ENCODE measurements at places on chromosomes 5 and 9.

DNA sequence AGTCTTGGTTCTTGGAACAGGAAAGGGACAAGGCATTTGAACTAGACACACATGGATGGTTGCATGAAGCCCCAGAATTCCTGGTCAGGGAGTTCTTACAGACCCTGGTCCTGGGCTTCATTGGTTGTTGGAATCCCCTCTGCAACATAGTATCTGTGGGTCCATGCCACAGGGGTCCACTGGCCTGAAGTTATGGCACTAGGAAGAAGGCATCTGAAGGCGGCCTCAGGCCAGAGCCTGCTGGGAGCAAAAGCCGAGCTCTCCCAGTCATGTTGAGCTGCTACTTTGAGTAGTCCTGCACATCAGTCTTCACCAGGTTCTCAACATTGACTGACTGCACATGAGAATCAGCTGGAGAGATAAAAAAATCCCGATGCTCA is 71.1 kb upstream of the PITX1 start:
- DNase-seq = no peak

DNA sequence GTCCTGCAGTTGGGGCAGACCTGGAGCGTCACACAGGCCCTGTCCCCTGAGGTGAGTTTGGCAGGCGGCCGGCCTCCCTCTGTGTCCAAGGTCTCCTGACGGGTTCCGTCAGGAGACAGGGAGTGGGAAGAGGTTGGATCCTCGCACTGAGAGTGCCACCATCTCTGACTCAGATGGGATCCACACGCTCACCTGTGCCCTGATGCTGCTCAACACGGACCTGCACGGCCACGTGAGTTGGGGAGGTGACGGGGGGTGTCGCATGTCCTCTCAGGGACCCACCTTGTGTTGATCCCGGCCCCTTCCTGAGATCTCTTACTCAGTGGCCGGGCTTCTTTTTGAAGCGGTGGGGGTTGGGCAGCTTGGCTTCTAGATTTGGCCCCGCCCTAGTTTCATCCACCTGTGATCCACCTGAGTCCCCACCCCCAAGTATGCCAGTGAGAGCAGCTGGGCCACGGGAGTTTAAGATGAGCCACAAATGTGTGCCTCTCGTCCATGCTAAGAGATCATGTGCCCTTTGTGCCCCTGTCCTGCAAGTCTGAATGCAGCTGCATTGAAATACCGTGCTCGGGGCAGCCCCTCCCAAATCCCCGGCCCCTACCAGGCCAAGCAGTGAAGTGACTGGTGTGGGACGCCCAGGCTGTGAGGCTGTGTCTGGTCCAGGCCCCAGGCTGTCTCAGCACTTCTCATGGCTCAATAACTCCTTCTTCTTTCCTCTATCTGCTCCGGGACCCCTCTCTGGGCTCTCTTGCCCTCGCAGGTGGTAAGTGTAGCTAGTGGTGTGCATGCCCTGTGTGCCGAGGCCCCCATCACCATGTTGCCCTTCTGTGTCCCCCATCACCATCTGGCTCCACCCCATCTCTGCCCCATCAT is 27.2 kb downstream of the PSD2 start:
- DNase-seq = no peak

DNA sequence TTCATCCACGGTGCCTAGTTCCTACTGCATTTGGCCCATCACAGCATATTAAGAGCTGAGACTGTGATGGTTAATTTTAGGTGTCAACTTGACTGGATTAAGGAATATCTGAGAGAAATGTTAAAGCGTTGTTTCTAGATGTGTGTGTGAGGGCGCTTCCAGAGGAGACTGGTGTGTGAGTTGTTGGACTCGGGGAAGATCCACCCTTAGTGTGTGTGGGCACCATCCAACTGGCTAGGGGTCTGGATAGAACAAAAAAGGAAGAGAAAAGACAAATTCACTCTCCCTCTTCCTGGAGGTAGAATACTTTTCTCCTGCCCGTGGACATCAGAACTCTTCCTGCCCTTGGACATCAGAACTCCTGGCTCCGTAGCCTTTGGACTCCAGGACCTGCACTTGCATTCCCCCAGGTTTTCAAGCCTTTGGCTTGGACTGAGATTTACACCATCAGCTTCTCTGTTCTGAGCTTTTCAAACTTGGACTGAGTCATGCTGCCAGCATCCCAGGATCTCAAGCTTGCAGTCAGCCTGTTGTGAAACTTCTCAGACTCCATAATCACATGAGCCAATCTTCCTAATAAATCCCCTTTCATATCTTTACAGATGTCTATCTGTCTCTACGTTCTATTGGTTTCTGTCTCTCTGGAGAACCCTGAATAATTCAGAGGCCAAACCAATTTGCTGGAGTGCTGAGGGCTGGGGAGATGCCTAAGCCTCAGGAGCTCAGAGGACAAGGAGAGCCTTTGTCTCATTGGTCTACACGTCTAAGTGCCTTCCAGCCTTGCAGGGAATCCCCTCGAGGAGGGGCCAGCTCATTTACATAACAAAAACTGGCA is 164.5 kb downstream of the DCP2 start:
- DNase-seq = peak; percentile 17

DNA sequence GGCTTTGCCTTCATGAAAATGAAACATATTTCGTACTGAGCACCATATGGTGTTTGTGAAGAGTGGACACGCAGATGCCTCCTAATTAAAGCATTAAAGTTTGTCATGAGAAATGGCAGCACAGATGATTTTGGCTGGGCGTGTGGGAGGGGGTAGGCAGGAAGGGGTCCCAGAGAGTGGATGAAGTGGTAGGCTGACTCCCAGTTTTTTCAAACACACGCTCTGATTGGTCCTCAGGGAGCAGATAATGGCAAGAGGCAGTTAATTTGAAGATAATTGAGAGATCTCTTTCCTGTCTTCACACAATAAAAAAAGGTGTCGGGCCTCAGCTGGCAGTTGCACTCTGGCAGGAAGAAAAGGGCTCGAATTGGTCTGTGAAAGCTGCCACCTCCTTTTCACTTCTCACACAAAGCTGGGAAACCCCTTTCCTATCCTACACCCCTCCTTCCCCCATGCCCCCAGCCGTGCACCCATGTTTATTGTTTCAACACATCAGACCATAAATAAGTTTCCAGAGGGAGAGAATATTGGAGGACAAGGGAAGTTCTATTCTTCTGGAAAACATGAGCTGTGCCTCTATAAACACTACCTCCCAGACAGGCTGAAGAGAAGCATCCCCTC is 429.6 kb downstream of the ARHGEF28 start:
- DNase-seq = no peak

DNA sequence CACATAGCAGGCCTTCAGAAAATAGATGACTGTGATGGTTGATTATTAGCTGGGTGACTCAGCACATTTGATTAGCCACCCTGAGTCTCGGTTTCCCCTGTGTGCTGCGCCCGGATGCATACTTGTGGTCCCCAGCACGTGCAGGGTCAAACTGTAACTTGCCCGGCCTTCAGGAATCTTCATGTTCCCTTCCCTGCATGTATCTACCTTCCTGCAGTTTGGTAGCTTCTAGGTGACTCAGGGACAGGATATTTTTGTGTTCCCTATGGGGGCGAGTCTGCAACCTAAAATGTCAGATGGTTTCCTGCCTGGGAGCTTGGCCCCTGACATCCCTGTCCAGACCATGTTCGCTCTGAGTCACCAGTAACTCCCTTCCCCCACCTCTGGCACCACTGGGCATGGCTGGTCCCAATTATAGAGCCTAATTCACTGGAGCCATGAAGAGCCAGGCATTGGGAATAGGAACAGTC is 13.2 kb downstream of the PTGS1 start:
- peak; percentile 84 for DNase-seq

DNA sequence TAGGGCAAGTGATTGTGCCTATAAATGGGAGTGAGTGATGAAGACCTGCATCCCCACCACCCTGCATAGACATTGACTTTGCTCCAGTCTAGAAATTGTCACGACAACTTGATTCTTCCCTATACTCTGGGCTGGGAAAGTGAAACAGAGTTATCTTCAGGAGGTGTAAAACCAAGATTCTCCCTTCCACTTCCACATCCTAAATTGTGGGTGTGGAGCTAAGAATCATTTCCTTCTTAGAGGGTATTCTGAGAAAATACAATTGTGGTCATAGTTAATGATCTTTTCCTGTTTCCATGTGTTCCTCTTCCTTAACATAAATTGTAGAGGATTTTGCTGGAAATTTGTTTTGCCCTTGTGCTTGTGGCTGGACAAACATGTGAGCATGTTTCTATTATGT is 96.8 kb upstream of the PJA2 start:
- DNase-seq = no peak

GRCh38 chr9:121182101-121182836 is 19.4 kb downstream of the RAB14 start:
- DNase-seq = no peak

GRCh38 chr5:55364537-55365055 is 56.8 kb downstream of the MTREX start:
- no peak for DNase-seq

GRCh38 chr9:95835393-95835792 is 40.1 kb upstream of the ERCC6L2 start:
- DNase-seq = no peak

GRCh38 chr9:36822201-36822600 is 211.9 kb downstream of the PAX5 start:
- DNase-seq = no peak

- DNase-seq = no peak
These were observed 146.6 kb downstream of the SLC24A2 start for GRCh38 chr9:19642256-19642655.

DNA sequence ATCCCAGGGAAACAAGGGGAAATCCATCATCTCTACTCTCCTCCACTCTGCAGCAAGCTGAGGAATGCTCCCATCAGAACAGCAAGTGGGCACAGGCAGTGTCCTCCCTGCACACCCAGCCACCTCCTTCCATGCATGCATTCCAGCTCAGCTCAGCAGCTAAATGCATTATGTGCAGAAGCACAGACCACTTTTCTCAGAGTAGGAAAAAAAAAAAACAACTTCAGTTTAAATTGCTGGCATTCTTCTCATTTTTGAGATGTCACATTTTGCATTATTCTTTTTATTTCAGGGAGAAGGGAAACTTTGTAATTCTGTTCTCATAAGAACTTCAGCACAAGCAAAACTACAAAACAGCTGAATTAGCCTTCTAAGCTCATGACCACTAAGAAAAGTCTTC is 312.2 kb downstream of the SEMA5A start:
- no peak for DNase-seq

- no peak for DNase-seq
These were observed 32.7 kb downstream of the PRUNE2 start for GRCh38 chr9:76873056-76873792.

Data from keratinocyte (primary cell).